Neural progenitor cell (in vitro differentiated cells): ENCODE measurements at places on chromosomes 4 and X.

GRCh38 chr4:152310257-152310656 is 225.6 kb downstream of the FBXW7 start:
- DNase-seq: no peak

DNA sequence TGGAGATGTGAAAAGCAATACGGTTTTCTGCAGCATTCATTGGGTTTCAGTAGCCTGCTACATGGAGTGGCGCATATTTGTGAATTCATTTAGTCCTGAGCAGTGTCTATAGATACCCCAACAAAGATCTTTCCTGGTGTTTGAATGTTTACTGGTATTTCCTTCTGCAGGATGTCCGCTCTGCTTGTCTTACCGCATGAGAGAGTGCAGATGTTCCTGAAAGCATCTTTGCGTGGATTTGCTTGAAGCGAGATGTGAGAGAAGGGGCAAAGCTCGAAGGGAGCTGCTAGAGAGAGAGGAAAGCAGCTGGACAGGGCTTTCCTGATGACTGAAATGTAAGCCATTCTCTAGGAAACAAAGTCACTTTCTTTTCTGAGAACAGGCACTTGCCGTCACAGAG is 40.9 kb upstream of the GYPA start:
- no peak for DNase-seq

DNA sequence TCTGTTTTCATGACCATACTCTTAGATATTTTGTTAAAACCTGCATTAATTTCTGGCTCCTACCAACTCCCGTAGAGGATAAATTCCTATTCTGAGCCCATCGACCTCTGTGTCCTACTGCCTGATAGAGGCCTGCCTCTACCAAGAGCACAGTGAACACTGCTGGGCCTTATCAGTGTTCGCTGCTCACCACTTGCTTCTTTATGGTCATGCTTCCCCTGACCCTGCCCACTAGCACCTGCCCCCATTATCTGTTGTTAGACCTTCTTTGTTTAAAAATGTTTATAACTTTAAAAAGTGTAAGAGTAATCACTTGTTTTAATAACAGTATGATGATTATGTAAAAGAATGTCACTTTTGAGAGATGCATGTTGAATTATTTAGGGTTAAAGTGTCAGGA is 6.1 kb downstream of the DAPP1 start:
- DNase-seq: no peak

GRCh38 chr4:87732033-87732765 is 67.2 kb upstream of the IBSP start:
- DNase-seq: no peak

DNA sequence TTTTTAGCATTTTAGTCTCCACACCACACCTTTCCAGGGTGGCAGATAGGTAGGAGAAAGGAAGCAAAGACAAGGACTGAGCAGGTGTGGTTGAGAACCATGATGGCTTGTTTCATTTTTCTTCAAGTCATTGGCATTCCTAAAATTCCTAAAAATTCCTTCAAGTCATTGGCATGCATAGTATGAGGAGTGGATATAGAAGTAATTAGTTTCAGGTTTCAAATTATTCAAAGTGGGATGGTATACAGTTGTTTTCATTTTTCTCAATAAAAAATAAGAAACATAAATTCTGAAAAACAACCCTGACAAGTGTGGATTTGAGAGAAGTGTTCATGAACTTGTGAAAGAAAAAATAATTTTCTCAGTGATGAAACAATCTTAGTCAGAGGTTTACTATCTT is 22.3 kb upstream of the HERC3 start:
- no peak for DNase-seq

DNA sequence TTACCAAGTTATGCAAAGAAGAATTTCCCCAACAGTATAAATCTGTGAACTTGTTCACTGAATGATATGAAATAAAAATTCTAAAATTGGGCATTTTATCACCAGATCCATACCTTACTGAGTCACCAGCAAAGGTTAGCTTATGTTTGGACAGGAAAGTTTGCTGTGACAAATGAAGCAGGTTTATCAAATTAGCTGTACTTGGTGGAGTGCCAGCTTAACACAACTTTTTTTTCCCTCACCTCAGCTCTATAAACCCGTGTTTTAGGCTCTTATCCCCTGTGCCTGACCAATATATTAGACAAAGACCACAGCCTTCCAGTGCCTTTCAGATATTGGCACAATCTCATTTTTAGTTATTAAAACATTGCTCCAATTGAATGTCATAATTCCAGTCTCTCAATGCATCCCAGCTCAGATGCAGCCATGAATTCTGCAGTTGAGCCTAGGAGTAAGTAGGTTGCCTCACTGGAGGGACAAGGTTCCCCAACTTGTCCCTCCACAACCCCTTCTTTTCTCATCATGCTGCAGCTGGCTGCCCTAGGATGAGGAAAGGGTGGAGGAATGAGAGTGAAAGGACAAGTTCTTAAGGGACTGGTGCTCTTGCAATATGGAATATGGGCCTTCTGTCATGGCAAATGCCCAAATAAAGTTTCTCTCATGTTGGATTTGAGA is 27.0 kb upstream of the PDGFC start:
- no peak for DNase-seq

DNA sequence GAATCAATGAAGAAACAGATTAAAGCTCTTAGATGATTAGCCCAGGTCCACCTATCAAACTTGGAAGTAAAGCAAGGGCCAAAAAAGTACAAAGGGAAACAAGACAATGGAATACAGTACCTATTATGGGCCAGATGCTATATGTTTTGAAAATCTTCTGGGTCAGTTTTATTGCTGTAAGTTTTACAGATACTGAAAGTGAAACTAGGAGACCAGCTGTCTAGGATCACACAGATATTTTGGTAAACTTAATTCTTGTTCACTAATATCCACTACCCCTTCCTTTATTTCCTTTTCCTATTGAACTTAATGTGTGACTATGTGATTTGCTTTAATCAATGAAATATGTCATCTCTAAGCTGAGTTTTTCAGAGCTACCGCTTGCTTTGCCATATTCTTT is 505.4 kb upstream of the PITX2 start:
- DNase-seq: no peak

DNA sequence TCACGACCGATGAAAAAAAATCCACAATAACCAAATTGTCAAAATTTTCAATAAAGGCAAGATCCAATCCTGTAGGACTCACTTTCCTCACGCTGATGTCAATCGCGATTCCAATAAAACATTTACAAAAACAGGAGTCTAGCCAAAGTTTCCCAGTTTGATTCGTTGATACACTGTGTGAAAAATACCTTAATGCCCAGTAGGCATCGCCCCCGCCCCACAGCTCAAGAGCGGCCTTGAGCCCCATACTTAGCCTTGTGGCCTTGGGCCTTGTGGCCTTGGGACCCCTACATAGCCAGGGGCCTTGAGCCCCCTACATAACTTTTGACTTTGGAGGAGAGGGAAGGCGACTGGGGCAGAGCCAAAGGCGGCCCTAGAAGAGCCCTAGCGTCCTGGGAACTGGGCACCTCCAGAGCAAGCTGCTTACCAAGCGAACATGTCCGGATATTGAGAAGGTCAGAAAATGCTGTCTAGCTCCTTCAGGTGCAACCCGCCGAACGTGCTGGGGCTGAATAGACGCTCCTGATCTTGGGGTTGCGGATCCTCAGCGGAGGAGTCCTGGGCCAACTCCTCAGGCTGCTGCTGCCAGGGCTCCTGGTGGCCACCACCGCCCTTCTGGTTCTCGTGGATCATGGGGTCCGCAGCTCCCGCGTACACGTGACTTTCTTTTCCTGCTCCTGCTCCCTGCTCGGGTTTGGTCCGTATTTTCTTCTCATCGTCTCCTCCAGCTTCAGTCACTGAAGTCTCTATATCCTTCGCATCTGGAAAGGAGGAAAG is 62.9 kb downstream of the RHOXF2B start:
- no peak for DNase-seq

DNA sequence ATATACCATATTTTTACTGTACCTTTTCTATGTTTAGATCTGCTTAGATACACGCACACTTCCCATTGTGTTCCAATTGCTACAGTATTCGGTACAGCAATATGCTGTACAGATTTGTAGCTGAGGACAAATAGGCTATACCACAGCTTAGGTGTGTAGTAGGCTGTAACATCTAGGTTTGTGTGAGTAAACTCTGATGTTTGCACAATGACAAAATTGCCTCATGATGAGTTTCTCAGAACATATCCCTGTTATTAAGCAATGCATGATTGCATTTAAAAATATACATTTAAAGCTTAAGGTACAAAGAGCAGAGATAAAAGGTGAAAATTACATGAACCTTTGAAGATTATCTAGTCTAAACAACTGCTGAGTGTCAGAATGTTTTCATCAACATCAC is 181.7 kb downstream of the ADGRA3 start:
- no peak for DNase-seq

GRCh38 chr4:123250843-123251242 is 145.8 kb upstream of the SPRY1 start:
- no peak for DNase-seq

DNA sequence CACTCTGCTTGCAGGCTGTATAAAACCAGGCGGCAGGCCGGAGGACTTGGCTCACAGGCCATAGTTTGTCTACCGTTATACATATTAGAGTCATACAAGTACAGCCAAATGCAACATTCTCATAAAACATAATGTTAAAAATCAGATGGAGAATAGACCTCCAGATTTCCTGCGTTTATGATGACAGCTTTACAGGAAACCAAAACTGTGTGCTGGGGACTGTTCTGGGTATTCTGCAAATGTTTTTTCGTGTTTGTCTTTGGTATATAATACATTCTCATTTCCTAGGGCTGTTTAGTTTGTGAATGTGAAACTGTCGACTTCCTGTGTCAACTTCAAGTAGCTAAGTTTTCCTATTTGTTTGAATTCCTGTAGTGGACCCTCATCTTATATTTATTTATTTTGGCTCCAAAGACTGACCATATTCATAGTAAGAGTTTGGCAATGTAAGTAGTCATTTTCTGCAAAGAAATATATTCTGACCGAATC is 79.5 kb upstream of the FAM9C start:
- no peak for DNase-seq
